ENCODE measurements at places on chromosomes 2 and 18. TPM values are rescaled to one million over a fixed set of nuclear protein-coding genes. Genes with fewer than 3 reads are reported as not detected.

SERPINB5 gene
- not detected for polyA plus RNA-seq

IL1R1 gene
- not detected for polyA plus RNA-seq

ACADL gene
- polyA plus RNA-seq: not detected

STARD6 gene
- not detected for polyA plus RNA-seq

CFAP65 gene
- not detected for polyA plus RNA-seq

LIMS1 gene
- polyA plus RNA-seq: 42.2 TPM

GRB14 gene
- polyA plus RNA-seq: not detected

CRIM1 gene
- polyA plus RNA-seq: 0.26 TPM

Data from IgD-negative memory B cell (primary cell).